ENCODE measurements at places on chromosomes 2 and 18. TPM values are rescaled to one million over a fixed set of nuclear protein-coding genes. Genes with fewer than 3 reads are reported as not detected.

- no peak for ATAC-seq
Measured at GRCh38 chr2:235218486-235218907, 266.7 kb downstream of the SH3BP4 start.

- ATAC-seq: no peak
Measured at GRCh38 chr2:171551836-171552235, 29.6 kb downstream of the CYBRD1 start.

DNA sequence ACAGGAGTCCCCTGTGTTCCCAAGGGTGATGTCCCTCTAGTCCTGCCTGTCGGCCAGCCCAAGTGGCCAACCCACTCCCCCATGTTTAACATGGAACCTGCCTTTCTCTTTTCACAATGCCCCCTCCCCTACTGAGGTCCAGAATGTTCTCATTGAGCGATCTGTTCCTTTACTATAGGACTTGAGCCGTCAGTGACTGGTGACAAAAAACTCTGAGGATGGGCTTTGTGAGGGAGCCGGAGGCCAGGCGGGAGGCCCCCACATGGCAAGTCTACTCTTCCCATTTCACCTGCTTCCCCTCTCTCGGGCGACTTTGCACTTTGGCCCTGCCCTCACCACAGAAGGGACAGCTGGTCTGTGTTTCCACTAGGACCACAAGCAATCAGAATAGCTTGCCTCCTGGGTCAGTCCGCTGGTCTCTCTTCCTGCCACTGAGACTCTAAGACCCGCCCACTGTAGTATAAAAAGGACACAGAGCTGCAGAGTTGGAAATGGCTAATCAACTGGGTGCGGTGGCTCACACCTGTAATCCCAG is 146.5 kb upstream of the RAB12 start:
- no peak for ATAC-seq

DNA sequence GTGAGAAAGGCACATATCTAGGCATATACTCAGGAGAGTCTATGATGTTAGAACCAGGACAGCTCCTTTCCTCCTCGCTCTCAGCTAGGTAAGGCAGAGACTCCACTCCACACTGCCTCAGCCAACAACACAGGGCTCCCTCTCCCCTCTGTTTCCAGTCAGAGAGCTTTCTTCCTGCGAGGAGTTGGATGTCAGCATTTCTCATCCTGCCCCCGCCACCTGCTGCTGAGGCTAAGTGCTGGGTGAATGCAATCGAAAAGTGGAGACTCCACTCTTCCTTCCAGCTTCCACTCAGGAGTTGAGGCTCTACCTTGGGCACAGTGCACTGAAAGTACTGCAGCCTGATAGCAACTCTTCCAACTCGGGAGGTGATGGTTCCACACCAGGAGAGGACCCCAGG is 177.2 kb upstream of the RAB6C start:
- no peak for ATAC-seq

Gene PSTPIP2
- 8.1 TPM for total RNA-seq

- no peak for ATAC-seq
Measured at GRCh38 chr2:105537920-105538319, 139.1 kb upstream of the FHL2 start.

DNA sequence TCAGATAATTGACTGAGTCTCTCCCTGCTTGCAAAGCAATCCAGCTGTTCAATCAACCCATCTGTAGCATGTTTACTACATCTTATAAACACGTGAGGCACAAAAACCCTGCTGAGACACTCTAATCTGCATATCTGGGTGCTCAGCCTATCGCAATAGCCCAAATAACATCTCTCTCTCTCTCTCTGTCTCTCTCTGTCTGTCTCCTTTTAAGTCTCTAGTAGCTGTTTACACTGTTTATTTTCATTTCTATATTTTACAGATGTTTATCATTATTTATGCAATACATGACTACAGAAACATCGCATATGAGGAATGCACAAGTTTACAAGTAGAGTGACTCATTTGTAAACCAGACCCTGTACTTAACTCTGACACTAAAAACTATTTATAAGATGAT is 422.1 kb upstream of the DSEL start:
- no peak for ATAC-seq

DNA sequence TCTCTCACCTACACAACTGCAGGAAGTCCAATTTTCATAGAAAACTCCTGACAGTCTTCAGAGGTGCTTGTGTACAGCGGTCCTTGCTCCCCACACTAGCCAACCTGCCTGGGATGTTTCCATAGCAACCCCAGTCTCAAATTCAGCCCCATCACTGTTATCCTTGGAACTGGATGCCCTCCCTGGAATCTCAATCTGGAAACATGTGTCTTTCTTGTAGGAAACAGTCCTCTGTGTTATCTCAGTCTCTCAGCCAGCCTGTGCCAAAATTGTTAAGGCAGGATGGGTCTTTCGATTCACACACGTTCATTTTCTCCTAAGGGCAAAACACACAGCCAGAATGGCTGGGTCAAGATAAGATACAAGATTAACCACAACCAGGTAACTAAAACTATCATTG is 295.5 kb upstream of the RND3 start:
- ATAC-seq: no peak

DNA sequence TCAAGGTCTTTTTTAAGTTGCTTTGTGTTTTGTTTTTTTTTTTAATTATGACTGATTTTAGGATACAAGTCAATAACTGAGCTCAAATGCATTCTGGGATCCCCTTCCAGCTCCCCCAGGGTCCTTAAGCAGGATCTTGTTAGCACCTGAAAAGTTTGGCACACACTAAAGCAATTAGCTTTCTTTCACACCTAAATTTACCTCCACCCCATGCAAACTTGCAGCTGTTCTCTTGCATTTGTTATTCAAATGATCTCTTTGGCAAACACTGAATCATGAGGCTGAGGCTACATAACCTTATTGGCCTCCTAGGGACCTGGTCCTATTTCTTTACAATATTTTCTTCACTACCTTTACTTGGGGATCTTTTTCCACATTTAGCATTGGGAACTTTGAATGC is 2026.1 kb upstream of the CELF4 start:
- ATAC-seq: no peak
